ENCODE measurements at places on chromosomes 7 and 10. TPM values are rescaled to one million over a fixed set of nuclear protein-coding genes. Genes with fewer than 3 reads are reported as not detected.
A peak's percentile ranks its signal among the peaks of the same experiment; 100 is the strongest.

DNA sequence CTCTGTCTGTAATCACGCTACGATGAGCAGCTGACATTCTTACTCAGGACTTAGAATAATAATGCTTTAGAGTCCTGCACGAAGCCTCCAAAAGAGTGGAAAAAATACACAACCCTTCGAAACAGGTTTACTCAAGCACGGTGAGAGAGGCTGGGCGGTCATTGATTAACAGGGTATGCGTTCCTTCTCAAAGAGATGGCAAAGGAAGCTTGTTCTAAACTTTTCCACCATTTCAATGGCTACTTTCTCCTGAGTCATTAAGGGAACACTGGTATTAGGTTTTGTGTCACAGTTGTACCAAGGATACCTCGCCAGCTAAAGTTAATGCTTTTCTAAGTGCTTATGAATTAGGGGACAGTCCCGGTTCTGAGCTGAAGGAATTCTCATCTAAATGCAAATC is 141.9 kb upstream of the RHEB start:
- no peak for DNase-seq

ITPRID1 gene
- 0.05 TPM for total RNA-seq

PAX4 gene
- total RNA-seq: 1.0 TPM

DNA sequence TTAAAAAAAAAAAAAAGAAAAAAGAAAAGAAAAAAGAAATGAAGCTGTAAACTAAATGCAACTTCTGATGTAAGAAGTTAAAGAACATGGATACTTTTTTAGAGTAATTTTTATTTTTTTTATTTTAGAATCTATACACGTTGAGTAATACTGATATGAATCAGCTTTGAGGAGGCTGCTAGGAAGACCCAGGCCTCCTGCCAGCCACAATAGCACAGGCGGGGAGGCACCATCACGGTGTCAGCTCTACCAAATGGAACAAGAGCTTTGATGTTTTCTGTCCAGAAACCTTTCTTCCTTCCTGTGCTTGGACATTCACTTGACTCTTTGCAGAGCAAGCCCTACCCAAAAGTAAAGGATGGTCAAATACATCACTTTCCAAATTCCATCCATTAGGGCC is 45.3 kb upstream of the EGR2 start:
- no peak for DNase-seq

GRCh38 chr10:119526621-119527592 is 15.6 kb downstream of the RGS10 start:
- no peak for DNase-seq

GRCh38 chr7:26937939-26938623 is 73.7 kb upstream of the SKAP2 start:
- DNase-seq: peak; percentile 45

SLC18A3 gene
- not detected for total RNA-seq

DNA sequence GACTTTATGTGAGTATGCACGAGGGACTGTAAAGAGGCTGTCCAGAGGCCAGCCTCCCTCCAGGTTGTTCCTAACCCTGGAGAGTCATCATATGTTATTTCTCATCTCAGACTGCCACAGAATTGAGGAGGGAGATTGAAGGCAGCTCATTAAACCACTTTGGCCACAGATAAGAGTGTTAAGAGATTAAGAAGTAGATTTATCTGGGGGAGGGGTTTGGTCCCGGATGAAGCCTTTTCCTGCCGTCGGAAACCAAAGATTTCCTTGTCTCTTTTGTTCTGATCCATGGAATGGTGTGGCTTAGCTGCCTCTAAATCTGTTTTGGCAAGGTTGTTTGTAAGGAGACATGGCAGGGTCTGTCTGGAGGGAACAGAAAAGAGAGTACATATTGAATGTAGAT is 338.8 kb downstream of the AUTS2 start:
- no peak for DNase-seq

MYO3A gene
- total RNA-seq: not detected

DNA sequence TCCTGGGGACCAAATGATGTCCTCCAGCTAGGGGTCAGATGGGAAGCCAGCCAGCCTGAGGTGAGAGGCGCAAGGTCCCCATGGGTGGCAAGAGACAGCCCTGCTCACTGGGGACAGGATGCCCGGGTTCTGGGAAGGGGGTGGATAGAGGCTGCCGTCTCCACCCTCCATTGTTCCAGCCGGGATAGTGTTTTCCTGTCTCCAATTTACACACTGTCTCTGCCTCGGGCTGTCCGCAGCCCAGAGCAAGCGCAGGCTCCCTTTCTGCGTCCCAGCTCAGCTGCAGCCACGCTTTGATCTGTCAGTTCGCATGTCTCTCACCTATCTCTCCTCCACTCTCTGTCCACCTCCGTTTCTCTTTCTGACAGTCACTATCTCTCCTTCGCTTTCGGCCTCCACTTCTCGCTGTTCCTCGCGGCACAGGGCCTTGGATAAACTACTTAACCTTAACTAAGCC is 2.1 kb downstream of the EPHB4 start:
- DNase-seq: peak; percentile 56

BEND7 gene
- 0.31 TPM for total RNA-seq

DNA sequence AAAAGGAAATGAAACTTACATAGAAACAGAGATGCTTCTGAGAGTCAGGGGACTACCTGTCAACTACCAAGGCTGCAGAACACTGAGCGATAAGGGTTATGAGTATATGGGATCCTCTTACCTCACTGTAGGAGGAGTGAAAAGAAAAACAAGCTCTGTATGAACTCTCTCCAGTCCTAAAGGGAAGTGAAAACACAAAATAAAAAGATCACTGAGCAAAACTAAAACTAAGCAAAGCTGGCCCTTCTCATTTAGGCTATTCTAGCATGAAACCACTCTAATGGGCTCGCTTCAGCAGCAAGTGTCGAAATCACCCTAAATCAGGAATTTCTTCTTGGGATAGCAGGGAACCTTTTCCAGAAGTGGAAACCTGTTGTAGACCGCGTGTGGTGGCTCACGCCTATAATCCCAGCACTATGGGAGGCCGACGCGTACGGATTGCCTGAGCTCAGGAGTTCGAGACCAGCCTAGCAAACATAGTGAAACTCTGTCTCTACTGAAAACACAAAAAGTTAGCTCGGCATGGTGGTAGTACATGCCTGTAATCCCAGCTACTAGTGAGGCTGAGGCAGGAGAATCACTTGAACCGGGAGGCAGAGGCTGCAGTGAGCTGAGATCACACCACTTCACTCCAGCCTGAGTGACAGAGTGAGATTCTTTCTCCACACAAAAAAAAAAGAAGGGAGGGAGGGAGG is 27.0 kb downstream of the DCLRE1C start:
- DNase-seq: no peak

- DNase-seq: peak; percentile 90
These were observed 8.4 kb upstream of the PGAM2 start for GRCh38 chr7:44073664-44074348.

DNA sequence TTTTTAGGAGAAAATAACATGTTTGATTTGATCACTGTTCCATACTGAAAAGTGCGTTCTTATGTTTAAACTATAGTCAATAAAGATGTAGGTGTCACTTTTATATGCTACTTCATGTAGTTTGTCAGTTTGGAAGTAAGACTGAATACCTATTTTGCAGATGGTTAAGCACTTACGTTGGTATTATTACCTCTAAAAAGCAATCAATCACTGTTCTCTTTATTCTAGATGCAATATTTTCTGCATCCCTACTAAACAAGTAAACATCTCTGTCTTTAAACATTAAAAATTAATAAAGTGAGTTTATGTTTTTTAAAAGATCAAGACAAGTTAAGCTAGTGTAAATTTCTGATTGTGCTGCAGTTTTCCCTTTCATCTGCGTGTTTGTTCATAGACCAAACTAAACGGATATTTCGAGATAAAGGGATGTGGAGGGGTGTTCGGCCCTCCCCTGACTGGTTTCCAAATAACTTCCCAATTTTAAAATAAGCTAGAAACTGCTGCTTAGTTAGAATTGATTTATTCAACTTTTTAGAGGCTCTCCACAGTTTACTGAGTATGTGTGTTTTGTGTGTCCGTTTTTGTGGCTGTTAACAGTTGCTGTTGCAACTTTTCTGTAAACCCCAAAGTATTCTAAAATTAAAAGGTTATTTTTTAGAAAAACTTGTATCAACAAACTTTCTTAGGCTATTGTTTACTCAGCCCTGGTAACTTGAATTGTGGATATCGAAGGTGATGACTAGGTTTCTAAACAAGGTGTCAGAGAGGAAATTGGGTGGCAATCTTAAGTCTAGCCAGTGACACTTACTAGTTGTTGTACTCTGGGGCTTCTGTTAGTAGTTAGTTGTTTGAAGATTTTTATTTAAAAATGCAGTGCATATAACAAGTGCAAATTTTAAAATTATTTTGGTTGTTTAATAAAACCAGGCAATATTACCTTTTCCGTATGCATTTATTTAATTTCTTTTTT is 974 bp downstream of the KIF11 start:
- DNase-seq: peak; percentile 53

- peak; percentile 46 for DNase-seq
These were observed 502 bp downstream of the ZNF3 start for GRCh38 chr7:100080907-100081534.

- no peak for DNase-seq
These were observed 96.5 kb downstream of the ORC5 start for GRCh38 chr7:104111271-104111670.

DNA sequence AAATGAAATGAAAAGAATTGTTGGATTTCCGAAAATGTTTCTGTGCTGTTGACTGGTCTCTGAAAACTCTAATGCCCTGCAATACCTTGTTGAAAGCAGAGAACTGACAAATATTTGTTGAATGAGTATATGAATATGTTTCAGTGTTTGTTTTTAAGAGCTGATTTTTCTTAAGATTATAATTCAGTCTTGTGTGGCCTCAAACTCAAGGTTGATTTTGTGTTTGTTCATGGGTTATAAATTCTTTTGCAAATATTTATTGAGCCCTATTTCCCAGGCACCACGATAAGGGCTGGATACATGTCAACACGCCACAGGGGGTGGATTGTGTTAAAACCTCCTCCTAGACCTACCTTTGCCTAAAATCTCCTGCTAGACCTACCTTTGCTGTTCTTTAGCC is 203.9 kb upstream of the PLPP4 start:
- no peak for DNase-seq

BAG3 gene
- total RNA-seq: 15.3 TPM

DNA sequence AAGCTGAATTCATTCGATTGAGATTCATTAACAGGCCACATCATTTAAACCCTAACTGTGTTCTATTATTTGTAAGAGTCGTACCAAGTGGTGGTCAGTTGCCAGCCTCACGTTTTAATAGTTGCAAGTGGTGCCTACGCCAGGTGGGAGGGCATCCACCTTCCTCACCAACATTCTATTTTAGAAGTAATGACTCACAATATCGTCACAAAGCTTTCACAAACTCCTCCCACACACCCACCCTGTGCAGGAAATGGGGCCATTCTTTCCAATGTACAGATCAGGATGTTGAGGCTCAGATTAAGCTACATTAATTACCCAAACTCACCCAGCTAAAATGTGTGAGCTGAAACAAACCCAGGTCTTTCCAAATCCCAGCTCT is 77.3 kb upstream of the SAMD8 start:
- no peak for DNase-seq

GRCh38 chr7:131412031-131412430 is 84.4 kb downstream of the MKLN1 start:
- DNase-seq: no peak

PDZD7 gene
- total RNA-seq: 7.4 TPM

DNA sequence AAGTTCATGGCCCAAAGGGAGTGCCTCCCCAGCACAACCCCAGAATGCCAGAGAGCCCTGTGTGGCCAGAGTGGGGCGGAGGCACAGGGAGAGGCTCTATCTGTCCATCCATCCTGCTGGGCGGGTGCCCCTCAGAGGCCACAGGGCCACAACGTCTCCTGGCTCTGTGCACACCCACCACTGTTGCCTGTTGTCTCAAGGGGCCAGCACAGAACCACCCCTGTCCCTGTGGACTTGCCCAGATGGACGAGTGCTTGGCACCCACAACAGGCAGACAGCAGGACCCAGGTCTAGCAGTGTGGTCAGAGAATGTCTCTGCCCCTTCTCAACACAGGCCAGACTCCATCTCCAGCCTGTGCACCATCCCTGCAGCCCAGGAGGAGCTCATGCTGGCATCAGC is 92.8 kb downstream of the PAXIP1 start:
- DNase-seq: no peak

CALY gene
- not detected for total RNA-seq

CNPY1 gene
- total RNA-seq: not detected

DNA sequence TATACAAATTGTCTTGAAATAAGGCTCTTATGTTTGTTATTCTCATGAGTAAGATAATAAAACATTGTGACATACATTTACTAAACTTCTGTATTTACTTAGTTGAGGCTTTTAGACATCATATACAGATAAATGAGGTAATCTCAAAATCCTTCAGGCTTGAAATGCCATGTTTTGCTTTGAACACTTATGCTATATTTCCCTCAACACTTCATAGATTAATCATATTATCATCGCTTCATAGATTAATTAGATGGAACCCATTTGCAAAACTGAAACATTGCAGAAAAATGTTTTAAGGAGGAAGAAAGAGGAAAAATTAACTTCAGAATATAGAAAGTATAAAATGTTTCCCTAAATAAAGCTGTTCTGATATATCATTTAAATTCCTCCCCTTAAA is 165.0 kb upstream of the CNTNAP2 start:
- DNase-seq: no peak

DNA sequence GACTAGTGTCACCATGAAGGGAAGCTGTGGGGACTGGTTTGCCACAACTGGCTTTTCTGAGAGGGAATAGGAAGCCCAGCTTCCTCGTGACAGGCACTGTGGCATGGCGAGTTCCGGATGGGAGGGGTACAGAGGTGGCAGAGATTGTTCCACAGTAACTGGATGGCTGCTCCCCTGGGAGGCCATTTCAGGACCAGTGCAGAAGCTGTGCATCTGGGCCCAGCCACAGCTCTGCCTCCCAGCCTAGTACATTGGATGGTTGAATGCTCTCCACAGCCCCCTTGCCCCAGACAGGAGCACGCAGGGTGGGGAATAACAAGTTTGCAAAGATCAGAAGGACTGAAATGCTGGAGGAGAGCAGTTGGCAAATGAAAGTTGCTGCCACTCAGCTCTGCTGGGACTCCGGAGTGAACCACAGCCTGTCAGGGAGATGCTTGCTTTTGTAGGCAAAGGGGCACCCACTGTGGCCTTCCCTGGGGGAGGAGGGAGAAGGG is 51.8 kb downstream of the GSDME start:
- no peak for DNase-seq

GRCh38 chr7:132270517-132270916 is 305.8 kb downstream of the PLXNA4 start:
- peak; percentile 30 for DNase-seq

GRCh38 chr10:13769946-13770345 is 183.2 kb downstream of the PRPF18 start:
- DNase-seq: no peak

DYDC2 gene
- total RNA-seq: not detected

- no peak for DNase-seq
These were observed 14.5 kb downstream of the PARD3 start for GRCh38 chr10:34800624-34801023.

DNA sequence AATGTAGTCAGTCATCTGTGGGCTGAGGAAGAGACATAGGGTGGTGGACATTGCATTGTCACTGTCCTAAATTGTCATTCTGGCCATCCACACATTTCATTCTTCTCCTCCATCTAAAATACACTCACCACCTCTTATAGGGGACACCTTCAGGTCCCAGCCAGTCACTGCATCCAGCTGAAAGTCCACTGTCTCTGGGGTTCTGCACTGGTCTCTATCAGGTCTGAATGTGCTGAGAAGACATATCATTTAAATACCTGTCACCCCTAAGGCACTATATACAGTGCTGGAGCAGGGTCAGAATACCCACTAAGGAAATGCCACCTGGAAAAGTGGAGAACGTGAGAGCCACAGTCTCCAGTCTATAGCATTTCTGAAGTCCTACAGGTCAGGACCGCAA is 29.6 kb downstream of the SH2D4B start:
- DNase-seq: no peak

Data from HT-29 (cell line).